Skeletal muscle cell (primary cell): ENCODE measurements at places on chromosomes 3 and 15.

DNA sequence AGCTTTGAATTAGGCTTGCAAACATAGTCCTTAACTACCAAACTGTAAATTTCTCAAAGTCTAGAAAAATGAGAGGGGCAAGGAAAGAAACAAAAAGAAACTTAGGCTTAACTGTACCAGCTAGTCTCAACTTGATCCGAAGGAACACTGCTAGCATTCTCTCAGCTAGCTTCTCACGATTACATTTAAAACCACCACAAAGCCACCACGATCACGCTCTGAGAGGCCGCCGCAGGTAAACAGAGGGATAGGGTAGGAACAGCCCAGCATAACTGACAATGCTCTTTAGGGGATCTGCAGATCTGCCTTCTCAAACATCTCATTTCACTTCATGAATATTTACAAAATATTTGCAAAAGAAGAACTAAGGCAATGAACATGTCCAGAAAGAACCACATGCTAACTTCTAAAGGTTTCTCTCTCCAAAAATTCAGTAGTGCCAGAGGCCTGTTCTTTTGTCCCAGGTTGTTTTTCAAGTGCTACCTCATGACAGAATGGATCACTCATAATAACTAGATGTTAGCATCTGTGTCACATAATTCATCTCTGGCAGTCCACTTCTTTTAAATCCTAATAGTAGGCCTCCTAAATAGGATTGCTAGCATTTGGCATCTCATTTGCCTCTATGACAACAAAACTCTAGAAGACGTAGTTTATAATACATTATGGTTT, 18.9 kb downstream of the VGLL4 start:
- DNase-seq, result no peak

DNA sequence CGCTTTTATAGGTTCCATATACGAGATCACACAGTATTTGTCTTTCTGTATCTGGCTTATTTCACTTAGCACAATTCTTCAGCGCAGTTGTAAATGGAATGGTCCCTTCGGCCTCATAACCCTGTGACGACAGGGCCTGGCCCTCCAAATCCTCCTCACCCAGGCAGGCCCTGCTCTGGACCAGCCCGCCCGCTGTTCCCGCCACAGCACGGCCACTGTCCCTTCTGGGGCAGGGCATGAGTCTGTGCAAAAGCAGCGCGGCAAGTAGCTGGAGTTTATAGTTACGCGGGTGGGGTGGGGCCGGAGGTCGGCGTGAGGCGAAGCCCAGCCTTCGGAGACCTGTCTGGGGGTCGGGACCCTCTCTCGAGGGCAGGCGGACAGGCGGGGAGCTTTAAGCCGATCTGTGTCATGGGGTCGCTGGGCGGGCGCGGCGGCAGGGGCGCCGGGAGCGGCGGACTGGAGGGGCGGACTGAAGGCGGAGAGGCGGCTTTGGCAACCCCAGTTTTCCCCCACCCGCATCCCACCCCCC, 543 bp downstream of the ARPIN start:
- no peak for DNase-seq

GRCh38 chr3:181302960-181303359, 313.4 kb upstream of the DNAJC19 start:
- no peak for DNase-seq

- no peak for DNase-seq
Observed at GRCh38 chr15:29685156-29686078, 136.9 kb downstream of the TJP1 start.

DNA sequence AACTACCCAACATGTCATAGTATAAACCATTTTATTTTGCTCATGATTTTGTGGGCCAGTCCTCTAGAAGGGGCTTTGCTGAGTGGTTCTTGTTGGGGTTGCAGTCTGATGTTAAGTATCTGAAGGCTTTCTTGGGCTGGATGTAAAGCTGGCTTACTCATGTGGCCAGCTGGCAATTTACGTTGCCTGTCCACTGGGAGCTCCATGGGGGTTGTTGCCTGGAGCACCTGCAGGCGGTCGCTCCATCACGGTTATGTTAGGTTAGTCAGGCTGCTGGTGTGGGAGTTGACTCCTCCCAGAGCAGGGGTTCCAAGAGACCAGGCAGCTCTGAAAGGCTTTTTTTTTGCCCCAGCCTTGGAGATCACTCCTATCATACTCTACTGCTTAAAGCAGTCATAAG, 98.1 kb downstream of the NR1D2 start:
- no peak for DNase-seq
